ENCODE measurements at places on chromosomes 16 and 17.

DNA sequence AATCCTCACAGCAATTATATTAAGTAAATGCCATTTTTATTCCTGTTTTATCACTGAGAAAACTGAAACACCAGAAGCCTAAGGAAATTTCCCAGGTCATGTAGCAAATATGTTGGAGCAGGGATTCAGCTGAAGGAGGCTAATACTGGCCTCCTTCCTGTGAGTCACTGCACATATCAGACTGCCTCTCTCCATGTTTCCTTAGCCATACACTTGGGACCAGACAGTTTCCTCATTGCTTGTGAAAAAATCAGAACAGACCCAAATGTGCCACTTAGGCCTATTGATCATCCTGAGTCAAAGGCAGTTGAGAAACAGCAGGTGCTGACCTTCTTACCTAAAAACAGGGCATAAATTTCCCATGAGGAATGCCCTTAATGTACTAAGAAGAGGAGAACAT lies 18.9 kb upstream of the ELAC2 start:
- DNase-seq, result no peak

GRCh38 chr16:54584121-54584520 lies 297.5 kb upstream of the IRX3 start:
- no peak for DNase-seq

GRCh38 chr17:55440391-55440790 lies 18.8 kb upstream of the MMD start:
- DNase-seq, result no peak

DNA sequence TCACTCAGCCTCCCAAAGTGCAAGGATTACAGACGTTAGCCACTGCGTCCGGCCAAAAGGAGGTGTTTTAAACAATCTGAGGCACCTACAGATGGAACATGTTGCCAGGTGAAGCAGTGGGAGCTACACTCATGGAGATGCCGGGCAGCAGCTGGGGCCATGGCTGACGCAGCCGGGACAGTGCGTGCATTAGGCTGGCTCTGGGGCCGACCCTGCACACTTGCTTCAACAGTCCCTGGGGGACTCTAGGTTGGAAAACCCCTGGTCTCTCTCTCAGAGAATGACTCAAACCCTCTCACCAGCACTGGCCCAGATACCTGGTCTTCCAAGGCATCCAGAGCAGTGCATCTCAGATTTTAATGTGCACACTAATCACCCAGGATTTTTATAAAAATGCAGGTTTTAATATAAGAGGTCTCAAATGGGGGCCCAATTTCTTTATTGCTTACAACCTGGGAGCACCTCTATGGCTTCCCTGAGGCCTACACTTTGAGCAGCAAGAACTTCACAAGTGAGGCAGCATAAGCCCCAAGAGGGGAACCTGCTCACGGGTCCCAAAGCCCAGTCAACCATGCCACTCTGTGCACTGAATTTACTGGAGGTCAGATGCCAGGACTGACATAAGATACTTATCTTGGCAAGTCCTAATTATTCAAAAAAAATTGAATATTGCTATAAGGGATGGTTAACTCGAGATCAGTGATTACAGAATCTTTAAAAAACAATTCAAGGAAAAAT lies 70.8 kb upstream of the TRAP1 start:
- no peak for DNase-seq

DNA sequence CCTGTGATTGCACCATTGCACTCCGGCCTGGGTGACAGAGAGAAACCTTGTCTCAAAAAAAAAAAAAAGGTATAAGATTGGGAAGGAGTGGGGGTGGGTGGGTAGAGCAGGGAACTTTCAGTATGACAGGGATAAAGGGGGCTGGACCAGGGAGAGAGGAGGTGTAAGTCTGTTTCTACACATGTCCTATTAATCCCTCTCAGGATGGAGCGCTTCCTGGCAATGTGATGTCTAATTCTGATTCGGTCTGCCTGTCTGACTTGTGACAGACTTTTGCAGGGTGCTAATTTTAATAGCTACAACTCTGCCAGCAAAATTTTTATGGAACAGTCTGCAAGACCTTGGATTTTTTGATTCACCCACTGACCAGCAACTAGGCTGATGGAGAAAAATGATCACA lies 53.8 kb upstream of the SLC25A19 start:
- DNase-seq, result no peak

GRCh38 chr16:3029491-3030221 lies 5.8 kb downstream of the THOC6 start:
- DNase-seq, result no peak

DNA sequence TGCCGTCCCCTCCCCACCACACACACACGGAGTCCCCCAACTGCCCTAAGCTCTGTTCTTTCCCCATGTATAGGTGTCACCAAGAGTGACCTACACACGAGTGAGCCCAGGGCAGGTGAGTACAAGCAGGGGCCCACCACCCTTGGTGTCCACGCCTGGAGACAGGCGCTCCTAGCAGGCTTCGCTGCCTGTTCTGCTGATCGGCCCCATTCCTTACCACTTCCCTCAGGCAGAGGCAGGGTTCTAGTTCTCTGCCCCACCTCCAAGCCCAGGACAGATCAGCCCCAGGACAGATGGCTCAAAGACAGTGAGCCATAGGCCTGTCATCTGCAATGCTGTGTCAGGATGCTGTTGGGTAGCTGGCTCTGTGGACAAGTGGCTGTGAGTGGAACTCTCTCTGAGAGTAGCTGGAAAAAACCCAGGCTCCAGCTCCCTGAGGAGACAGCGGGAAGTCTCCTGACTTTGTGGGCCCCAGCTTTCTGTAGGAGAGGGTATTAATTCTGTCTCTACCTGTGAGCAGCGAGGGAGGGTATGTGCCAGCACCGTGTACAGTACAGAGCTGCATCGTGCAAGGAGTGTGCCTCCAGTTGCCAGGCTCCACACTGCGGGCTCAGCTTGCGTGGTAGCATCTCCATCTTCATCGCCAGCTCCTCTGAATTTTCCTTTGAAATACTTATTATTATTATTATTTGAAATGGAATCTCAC lies 897 bp downstream of the TP53I13 start:
- no peak for DNase-seq

DNA sequence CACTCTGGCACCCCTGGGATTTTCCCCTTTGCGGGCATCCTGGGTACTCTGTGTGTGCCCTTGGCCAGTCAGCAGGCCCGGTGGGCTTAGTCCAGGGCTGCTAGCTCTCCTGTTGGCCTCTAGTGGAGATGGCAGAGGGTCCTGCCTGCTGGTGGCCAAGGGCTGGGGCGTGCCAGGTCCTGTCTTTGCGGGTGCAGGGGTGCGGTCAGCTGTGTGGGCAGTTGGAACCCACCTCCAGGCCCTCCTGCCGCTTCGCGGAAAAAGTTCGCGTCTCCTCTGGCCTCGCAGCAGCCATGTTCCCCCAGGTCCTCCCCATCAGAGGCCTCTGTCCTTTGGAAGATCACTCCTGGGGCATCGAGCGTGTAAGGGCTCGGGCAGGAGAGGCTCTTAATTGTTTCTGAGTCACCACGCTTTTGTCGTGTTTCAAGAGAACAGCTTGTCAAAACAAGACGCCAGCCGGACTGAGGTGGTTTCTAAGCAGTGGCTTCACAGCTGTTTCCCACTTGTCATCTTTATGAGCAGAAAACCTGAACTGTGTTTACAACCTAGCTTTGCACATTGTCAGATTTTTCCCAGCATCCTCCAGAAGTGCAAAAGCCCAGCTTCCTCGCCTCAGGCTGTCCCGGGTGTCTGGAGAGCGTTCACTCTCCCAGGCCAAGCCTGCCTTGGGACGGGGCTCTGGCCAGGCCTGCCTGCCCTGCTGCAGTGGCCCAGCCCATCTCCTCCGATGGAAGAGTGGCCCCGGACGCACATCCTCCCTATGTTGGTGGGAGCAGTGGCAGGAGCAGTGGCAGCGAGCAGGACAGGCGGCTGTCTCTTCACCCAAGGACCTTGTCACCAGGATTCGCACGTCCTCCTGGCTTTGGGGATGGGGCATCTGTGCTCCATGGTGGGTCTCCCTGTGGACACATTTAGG lies 5.0 kb upstream of the DNASE1L2 start:
- DNase-seq, result no peak

GRCh38 chr17:75049057-75049456 lies 2.0 kb downstream of the KCTD2 start:
- no peak for DNase-seq

DNA sequence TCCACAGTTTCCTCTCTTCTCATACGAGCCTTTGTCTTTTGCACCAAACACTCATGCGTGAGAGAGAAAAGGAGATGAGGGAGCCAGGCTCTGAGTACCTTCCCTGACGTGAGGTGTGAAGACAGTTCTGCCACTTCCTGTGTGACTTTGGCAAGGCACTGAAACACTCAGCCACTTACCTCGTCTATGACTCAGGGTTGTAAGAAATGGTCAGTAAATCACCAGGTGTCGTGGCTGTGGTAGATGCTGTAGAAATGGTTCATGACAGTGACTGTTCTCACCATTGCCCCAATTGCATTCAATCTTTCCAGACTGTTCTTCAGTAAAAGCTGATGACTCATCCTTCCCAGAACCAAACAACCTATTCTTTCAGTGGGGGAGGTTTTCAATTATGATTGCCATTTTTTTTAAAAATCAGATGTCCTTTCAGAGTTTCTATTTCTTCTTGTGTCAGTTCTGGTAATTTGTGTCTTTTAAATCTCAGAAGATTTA lies 49.2 kb upstream of the CBFA2T3 start:
- peak; percentile 33 for DNase-seq

GRCh38 chr17:72119873-72120641 lies 763 bp upstream of the SOX9 start:
- no peak for DNase-seq

DNA sequence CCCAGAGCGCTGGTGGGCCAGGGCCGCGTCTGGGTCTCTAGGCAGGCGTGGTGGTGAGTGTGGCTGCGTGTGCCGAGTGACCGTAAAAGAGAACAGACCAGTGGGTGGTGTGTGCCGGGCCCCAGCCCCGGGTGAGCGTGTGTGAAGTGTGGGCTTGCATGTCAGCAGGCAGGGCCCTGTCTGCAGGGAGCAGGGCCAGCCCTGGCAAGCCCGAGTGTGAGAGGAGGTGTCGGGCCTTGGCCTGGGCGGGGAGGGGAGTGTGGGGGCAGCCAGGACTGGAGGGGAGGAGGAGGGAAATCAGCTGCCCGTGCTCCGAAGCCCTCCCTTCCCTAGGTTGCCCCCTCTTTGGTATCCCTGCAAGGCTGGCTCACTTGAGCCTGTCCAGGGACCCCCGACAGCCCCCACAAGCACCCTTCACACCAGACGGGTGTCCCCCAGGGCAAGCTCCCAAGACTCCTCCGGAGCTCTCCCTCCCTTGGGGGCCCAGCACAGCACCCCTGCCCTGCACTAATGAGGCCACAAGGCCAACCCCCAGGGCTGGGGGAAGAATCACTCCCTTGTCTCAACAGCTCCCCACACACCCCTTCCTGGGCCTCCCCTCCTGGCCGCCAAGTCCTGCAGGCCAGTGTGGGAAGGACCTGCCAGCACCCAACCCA lies 1.9 kb downstream of the USH1G start:
- DNase-seq, result no peak

GRCh38 chr16:50121278-50121677 lies 31.8 kb upstream of the TENT4B start:
- no peak for DNase-seq

GRCh38 chr16:84680165-84680842 lies 19.5 kb upstream of the USP10 start:
- no peak for DNase-seq

GRCh38 chr16:48318630-48319029 lies 66.6 kb downstream of the SIAH1 start:
- no peak for DNase-seq

GRCh38 chr17:50725769-50726655 lies 6.6 kb downstream of the LUC7L3 start:
- no peak for DNase-seq

DNA sequence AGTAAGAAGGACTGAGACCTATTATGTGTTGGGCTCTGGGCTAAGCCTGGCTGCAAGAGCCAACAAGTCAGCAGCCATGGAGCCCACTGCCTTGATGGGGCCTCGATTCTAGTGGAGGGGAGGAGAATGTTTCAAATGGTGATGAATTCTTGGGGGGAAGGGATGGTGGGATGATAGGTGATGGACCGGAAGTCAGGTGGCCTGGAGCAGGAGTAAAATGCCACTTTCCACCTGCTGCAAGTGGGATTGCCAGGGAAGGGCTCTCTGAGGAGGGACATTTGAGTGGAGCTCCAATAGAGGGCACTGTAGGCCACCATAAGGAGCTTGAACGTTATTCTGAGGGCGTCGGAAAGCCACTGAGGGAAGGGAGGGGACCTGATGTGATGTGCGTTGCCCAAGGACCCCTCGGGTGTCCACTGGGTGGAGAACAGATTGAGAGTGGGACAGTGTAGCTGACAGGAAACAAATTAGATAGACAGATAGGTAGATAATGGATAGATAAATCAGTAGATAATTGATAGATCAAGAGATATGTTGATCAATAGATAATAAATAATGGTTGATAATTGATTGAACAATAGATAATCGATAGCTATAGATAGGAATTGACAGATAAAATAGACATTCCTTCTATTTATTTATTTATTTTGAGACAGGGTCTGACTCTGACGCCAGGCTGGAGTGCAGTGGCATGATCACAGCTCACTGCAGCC lies 18.2 kb upstream of the NXPH3 start:
- no peak for DNase-seq

DNA sequence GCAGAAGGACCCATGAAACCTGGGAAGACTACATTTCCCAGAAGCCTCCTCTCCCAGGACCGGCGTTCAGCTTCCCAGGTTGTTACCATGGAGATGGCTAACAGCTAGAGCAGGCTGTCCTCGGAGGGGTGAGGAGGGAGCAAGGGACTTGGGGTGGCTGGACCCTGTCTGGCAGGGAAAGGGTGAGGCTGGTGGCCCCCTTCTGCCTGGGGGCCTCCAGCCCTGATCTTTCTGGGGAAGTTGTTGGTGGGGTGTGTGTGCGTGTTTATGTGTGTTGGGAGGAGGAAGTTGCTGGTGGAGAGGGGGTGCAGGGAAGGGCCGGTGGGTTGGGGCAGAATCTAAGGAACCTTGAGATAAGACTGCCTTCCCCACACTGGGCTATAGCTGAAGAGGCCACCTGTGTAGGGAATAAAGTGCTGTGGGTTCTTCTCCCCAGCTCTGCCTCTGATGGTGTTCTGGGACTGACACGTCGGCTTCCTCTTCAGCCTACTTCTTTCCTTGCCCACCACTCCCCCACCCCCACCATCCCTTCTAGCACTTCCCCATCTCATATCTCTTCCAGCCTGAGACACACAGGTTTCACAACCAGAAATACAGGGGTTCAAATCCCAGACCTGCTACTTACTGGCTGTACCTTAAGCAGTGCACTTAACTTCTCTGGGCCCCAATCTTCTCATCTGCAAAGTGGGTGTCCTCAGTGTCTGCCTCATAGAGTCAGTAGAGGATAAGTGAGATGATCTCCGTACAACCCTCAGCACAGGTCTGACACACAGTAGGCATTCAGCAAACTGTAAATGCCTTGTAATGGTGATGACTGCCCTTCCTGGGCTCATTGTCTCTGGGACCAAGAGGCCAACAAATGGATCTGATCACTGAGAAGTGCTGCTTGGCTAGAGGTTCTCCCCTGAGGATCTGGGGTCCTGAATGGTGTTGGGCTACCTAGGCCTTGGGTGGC lies at the start of gene DRC7:
TSS of gene DRC7 (plus strand) at position 82 of the 955 bp plus-strand sequence. CDS start 3,144 bp downstream, outside the sequence.
- no peak for DNase-seq

GRCh38 chr17:77130525-77130924 lies 10.2 kb upstream of the SEC14L1 start:
- DNase-seq, result no peak

- no peak for DNase-seq
Observed at GRCh38 chr17:3400055-3400454, 1.8 kb upstream of the OR1E1 start.

Data from activated CD4-positive, alpha-beta T cell treated with anti-CD3 and anti-CD28 coated beads for 24 hours (primary cell).